ENCODE measurements at places on chromosomes 16 and 17. TPM values are rescaled to one million over a fixed set of nuclear protein-coding genes. Genes with fewer than 3 reads are reported as not detected.

Gene ARL6IP1
- 287 TPM for total RNA-seq

Gene CCDC200
- total RNA-seq, result not detected

Gene GSG1L
- total RNA-seq, result not detected

Gene PGP
- total RNA-seq, result 31.4 TPM

Gene KRT40
- not detected for total RNA-seq

All from mammary microvascular endothelial cell (primary cell).